ENCODE measurements at places on chromosomes 16 and 17.

- no peak for DNase-seq
Measured at GRCh38 chr17:65918500-65918899, 273.4 kb downstream of the CEP112 start.

GRCh38 chr16:87319997-87320491, 2.9 kb upstream of the C16orf95 start:
- no peak for DNase-seq

DNA sequence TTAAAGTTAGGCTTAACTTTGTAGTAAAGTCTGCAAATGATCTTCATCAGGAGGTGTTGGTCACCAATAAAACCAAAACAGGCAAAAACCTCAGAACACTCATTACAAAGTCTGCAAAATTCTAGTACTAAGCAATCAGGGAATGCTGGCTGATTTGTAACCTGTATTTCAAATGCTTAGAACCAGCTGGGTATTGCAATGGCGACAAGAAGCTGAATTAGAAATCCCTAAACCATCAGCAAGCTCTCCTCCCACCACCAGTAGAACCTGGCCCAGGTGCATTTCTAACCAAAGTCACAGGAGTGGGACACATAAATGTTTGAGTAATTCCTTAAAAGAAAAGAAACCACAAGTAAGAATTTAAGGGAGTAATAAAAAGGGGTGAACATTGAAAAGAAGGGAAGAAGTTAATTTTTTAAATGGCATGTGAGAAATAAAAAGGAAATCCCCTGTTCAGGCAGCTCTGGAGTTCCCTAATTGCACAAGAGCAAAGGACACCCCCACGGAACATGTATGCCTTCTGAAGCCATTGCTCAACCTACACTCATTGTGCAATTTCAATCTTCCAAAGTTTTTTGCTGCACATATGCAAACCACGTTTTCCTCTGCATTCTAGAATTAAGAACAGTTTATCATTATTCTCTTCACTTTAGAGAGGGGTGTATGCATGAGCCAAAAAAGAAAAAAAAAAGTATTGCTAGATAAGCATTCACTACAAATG, 102.9 kb downstream of the HIC1 start:
- no peak for DNase-seq

DNA sequence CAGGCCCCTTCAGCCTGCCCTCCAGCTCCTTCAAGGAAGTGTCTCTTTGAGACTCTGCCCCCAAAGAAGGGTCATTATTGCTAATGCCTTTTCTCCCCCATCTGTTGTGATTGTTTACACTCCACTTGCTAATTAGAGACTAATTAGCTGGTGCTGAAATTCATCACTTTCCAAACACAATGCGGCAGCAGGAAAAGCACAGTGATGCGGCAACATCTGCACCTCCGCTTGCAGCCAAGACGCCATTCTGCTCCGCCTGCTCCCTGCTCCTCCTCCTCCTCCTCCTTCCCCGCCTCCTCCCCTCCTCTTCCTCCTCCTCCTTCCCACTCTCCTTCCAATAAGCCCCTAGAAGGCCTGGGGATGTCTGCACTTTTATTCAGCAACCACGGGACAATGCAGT, 110.5 kb downstream of the SDK2 start:
- DNase-seq, result no peak
